CD4-positive, alpha-beta T cell treated with Interferon gamma for 1 hour (primary cell): ENCODE measurements at places on chromosomes 13 and 19.

DNA sequence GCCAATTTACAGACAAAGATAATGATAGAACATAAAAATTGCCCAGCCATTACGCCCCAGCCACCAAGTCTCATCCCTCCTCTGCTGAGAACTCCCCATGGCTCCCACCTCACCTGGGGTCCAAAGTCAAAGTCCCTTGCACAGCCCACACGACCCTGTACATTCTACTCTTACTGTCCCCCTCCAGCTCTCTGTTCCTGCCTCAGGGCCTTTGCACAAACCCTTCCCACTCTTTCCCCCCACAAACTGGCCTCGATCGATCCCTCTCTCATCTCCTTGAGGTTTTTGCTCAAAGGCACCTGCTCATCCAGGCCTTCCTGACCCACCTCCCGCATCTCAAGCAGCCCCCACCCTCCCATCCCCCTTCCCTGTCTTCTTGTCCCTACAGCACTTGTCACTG lies 1.3 kb downstream of the DOCK6 start:
- DNase-seq: no peak

- no peak for DNase-seq
These were observed 64.2 kb upstream of the ZNF85 start for GRCh38 chr19:20858861-20859260.

DNA sequence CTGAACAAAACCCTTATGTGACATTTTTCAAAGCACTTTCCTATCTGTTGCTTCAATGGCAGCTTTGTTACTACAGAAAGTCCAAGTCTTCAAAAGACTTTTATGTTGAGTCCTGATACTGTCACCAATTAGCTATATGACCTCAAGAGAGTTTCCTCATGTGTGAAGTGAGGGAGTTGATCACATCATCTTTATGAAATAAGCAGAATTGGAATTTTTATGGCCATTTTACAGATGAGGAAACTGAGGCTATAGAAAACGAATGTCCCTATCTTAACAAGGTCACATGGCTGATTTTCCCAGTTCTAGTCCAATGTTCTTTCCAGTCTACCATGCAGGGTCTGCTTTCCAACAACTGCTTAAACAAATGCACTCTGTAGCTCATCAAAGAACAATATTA lies 2.6 kb downstream of the TNFRSF19 start:
- no peak for DNase-seq

- peak; percentile 5 for DNase-seq
These were observed 958 bp upstream of the OBI1 start for GRCh38 chr13:78659732-78660494.

DNA sequence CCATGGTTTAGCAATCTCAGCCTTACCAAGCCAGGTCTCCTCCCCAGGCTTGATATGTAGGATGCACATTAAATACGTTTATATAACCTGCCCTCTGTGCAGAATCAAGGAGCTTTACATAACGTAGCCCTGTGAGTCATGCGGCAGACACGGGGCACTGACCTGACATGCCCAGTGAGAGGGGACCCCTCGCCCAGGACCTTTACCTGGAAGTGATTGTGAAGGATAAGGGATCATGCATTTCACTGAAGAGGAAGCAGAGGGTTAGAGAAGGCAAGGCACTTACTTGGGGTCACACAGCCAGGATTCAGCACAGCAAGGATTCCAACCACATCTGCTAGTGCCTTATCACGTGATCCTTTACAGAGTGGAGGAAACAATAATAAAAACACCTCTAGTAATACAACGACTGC lies 18.9 kb upstream of the FOSB start:
- DNase-seq: peak; percentile 25

- DNase-seq: no peak
These were observed 334.6 kb downstream of the TSHZ3 start for GRCh38 chr19:31014668-31015067.

- DNase-seq: no peak
These were observed 383.2 kb downstream of the UQCRFS1 start for GRCh38 chr19:28829762-28830161.

DNA sequence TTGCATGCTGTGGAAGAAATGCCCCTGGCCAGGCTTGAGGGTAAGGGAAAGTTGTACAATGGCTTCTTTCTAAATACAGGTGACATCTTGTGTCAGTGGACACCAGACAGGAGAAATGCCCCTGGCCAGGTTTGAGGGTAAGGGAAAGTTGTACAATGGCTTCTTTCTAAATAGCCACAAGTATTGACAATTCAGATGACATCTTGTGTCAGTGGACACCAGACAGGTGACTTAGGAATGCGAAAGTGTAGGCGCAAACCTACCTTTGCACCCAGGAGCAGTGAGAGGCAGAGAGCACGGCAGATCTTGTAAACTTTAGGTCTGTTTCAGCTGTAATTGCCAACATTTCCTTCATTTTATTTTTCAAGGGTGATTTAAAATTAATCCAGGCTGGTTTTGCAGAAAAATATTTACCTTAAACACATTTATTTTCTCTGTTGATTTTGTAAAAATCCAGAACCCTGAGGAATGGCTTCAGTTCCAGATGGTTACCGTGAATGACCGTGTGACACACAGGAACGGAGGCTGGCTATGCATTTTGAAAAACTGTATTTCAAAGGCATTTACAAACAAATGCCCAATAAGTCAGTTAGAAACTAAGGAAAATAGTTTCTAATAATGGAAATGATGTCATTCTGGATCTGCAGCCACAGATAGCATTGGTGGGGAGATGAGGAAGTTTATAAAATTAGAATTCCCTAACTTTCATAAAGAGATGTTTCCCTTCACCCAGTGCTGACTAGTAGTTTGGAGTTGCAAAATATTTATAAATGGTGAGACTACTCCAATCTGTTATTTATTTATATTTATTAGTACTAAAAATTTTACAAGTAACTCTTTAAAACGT lies 34.9 kb downstream of the TNFSF13B start:
- no peak for DNase-seq

DNA sequence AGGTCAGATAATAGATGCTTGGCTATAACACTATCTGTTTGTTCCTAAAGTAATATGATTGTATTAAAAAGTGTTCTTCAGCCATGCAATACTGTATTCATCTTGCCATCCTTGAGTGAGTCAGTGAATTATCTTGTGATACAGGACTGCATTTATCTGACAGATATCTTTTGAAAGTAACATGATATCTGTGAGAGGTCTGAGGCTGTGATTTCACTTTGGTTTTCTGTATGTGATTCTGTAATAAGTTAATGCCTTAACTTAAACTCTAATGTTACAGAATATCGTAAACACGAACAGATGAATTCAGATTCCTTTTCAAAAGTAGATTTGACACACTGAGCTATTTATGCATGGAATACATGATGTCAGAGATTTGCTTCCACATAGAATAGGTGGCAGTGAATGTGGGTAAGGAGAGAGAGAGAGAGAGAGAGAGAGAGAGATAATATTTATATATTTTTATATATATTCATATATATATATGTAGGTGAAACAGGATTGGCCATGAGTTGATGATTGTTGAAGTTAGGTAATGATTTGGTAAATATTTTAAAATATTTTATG lies 97.9 kb upstream of the RNF113B start:
- DNase-seq: no peak

- DNase-seq: no peak
These were observed 1738.2 kb upstream of the MIR17HG start for GRCh38 chr13:89609318-89609717.

- DNase-seq: no peak
These were observed 287.4 kb upstream of the NBEA start for GRCh38 chr13:34654647-34655046.

GRCh38 chr19:4521170-4521887 lies 3.0 kb upstream of the PLIN4 start:
- no peak for DNase-seq

GRCh38 chr19:3655402-3656072 lies 28.9 kb upstream of the CACTIN start:
- peak; percentile 11 for DNase-seq

DNA sequence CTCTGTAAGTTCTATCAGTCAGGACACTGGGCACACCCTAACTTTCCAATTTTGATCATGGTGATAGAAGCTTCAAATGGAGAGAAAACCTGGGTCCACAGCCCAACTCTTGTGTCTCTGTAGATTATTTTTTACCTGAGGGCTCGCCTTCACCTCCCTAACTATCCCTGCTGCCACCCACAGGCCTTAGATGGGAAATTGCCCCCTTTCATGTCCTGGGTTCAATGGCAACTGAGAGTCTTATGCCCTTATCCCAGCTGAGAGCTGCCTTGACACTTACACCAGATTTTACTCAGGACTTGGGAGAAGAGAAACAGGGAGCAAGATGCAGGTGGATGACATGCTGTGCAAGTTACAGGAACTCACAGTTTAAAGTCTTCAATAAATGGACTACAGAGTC lies 81.7 kb downstream of the RAP2A start:
- DNase-seq: no peak

- DNase-seq: no peak
These were observed 8.6 kb upstream of the EPSTI1 start for GRCh38 chr13:43000676-43001075.

- no peak for DNase-seq
These were observed 10.2 kb downstream of the PPP1R14A start for GRCh38 chr19:38245826-38246498.

DNA sequence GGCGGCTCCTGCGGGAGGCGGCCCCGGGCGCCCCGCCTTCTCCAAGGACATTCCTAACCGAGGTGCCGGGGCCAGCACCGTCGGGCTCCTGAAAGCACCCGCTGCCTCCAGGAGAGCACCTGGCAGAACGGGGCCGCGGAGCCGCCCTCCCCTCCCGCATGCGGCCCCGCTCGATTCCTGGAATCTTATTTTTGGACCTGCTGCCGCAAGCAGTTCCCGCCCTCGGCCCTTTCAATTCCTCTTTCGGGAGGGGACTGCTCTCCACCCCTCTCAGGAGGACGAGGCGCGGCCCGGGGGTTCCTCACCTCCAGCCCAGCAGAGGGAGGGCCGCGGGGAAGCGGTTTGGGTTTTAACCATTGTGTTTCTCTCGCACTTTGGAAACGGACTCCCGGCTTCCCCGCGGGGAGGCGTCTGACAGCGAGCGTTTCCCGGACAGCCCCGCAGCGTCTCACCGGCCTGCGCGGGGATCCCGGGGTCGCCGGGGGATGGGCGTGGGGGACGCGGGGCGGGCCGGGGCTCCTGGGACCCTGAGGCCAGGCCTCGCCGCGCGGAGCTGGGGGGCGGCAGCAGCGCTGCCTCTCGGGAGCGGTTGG lies 849 bp downstream of the GAS6 start:
- peak; percentile 24 for DNase-seq

DNA sequence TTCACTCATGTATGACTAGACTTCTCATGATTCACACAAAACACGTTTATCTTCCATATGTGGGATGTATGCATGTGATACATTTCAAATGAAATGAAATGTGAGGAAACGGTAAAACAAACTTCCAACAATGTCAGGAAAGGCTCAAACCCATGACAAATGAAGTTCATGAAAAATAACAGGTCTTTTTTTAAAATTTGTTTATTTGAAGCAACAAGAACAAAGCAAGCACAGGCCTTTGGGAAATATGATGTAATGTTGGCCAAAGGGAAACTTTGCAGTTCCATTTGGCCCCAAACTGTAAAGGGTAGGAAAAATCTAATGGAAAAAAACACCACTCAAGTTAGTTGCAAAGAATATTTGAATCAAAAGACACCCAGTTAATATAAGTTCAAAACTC lies 463.8 kb upstream of the ARGLU1 start:
- DNase-seq: no peak
